Pons (tissue), 1 donor: ENCODE measurements at places on chromosomes 2 and 18.

DNA sequence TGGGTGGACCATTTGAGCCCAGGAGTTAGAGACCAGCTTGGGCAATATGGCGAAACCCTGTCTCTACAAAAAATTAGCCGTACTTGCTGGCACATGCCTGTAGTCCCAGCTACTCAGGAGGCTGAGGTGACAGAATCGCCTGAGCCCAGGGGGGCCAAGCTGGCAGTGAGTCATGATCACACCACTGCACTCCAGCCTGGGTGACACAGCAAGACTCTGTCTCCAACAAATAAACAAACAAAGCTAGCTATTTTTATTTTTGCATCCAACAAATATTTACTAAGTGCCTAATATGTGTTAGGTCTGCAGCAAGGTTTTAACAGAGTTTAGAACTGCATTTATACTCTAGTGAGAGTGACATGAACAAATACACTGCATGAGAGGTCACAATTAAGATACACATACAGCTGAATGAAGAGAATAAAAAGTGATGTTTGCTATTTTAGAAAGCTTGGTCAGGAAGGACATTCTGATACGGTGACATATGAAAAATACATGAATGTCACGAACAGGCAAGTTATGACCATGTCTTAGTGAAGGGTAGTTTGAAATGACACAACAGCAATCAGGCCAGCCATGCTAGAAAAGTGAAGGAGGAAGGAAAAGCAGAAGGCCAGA lies 83.2 kb upstream of the FRZB start:
- no peak for DNase-seq

GRCh38 chr2:86482034-86482433 lies 40.9 kb downstream of the KDM3A start:
- no peak for DNase-seq

- no peak for DNase-seq
Observed at GRCh38 chr2:220811115-220811514, 761.0 kb downstream of the EPHA4 start.

DNA sequence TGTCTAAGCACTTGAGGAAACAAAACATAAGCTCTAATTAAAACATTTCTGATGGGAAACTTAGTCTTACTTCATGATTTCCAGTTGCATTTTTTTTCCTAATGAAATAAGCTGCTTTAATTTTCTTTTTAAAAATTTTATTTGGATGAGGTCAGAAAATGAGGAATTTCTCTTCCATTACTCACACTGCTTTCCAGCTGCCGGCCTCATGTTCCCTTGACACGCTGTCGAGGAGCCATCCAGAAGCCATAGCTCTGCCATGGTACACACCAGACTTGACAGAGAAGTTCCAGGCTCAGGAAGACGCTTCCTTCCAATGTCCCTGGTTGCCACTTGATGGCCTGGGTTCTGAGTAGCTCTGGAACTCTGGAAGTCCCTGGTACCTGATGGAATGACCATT lies 12.1 kb upstream of the MAPRE2 start:
- DNase-seq = no peak

GRCh38 chr2:173058097-173058496 lies 17.5 kb upstream of the MAP3K20 start:
- no peak for DNase-seq

DNA sequence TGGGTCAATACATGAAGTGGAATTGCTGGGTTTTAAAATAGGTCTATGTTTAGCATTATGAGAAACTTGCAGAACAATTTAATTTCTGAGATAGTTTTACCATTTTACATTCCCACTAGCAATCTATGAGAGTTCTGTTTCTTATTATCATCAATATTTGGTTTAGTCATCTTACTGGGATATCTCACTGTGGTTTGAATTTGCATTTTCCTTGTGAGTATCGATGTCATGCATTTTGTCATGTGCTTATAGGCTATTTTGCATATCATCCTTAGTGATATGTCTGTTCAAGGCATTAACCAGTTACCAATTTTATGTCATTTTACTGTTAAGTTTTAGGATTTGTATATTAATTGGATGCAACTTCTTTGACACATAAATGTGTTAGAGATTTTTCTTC lies 204.4 kb downstream of the MCFD2 start:
- DNase-seq = no peak
